ENCODE measurements at places on chromosomes 2 and 18.

GRCh38 chr2:65917986-65918385, 485.6 kb upstream of the SPRED2 start:
- no peak for DNase-seq

GRCh38 chr2:224694502-224694901, 21.7 kb downstream of the CCDC195 start:
- no peak for DNase-seq

GRCh38 chr2:80856227-80856626, 551.7 kb upstream of the LRRTM1 start:
- DNase-seq, result no peak

DNA sequence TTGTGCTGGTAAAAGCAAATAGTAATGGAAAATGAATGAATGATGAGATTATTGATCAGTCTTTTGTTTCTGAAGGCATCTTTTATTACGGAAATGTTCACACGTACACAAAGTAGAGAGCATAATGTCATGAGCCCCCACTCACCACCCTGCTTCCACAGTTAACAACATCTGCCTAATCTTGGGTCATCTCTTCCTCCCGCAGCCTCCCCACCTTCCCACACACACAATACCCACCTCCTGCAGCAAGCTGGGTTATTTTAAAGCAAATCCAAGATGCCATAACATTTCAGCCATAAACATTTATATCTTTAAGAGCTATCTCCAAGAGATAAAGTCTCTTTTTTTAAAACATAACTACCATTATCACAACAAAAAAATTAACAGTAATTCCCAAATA, 36.3 kb downstream of the CYP27C1 start:
- no peak for DNase-seq

DNA sequence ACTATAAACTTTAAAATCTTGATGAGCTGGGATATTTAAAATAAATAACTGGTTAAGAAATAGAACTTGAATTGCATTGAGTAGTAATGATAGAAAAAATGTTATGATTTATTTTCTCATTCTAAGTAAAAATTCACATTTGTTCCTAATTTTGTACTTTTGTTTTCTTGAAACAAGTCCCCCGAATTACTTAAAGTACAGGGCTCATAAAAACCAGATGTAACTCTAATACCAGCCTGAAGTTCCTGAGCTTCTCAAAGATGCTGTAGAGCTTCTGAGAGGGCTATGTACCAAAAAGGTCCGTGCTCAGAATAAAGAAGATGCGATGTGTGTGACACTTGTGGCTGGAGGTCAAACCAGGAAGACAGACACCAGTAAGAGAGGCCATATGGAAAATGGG, 116.1 kb upstream of the TACR1 start:
- no peak for DNase-seq

DNA sequence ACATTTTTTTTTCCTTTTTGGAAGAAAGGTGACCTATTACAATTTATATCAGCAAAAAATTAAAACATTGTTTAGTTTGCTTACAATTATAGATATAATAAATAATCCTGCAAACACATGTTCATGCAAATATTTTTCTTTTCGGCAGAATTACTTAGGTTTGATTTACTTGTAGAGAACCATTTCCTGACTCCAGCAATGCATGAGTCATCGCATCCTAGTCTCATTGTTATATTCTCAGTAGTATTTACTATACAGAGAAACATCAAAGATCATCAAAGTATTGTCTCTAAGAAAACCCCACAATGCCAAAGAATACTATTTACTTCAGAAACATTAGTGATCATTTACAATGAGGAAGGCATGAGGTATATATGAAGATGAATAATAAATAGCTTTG, 40.4 kb upstream of the MTIF2 start:
- DNase-seq, result peak; percentile 21

GRCh38 chr2:19282305-19282704, 76.1 kb downstream of the OSR1 start:
- no peak for DNase-seq

DNA sequence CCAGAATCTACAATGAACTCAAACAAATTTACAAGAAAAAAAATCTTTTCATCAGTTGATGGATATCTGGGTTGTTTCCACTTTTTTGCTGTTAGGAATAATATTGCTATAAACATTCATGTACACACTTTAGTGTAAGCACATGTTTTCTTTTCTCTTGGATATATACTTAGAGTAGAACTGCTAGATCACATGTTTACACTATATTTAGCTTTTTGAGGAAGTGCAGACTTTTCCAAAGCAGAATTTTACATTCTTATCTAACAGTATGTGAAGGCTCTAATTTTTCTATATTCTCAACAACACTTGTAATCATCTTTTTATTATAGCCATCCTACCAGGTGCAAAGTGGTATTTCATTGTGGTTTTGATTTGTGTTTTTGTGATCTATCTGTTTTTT, 103.6 kb upstream of the RMP24 start:
- DNase-seq, result no peak

- DNase-seq, result no peak
Observed at GRCh38 chr2:204003276-204003990, 66.9 kb downstream of the ICOS start.

- no peak for DNase-seq
Observed at GRCh38 chr2:48568547-48568946, 38.6 kb downstream of the STON1 start.

DNA sequence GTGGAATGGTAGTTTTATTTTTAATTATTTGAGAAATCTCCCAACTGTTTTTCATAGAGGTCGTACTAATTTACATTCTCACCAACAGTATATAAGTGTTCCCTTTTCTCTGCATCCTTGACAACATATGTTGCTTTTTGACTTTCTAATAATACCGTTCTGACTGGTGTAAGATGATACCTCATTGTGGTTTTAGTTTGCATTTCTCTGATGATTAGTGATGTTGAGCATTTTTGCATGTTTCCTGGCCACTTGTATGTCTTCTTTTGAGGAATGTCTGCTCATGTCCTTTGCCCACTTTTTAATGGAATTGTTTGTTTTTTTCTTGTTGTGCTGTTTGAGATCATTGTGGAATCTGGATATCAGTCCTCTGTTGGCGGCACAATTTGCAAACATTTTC, 242.5 kb downstream of the ZNF521 start:
- no peak for DNase-seq

DNA sequence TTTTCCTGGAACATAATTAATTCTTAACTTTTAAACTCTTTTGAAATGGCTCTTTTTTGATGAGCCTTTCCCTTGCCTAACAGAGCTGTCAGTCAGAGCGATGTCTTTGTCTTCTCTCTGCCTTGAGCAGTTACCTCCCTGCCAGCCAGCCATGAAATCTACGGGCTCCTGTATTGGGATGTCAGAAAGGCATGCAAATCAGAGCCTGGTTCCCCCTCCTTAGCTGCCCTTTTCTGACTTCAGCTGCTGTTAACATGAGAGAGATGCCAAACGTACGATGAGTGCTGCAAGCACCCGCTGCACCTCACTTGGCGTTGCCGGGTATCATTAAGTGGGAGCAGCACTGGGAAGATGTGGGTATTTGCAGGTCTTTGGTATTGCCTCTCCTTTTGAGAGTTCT, 131.4 kb upstream of the BOD1L2 start:
- DNase-seq, result no peak

GRCh38 chr18:1751249-1751648, 820.1 kb downstream of the METTL4 start:
- DNase-seq, result no peak

DNA sequence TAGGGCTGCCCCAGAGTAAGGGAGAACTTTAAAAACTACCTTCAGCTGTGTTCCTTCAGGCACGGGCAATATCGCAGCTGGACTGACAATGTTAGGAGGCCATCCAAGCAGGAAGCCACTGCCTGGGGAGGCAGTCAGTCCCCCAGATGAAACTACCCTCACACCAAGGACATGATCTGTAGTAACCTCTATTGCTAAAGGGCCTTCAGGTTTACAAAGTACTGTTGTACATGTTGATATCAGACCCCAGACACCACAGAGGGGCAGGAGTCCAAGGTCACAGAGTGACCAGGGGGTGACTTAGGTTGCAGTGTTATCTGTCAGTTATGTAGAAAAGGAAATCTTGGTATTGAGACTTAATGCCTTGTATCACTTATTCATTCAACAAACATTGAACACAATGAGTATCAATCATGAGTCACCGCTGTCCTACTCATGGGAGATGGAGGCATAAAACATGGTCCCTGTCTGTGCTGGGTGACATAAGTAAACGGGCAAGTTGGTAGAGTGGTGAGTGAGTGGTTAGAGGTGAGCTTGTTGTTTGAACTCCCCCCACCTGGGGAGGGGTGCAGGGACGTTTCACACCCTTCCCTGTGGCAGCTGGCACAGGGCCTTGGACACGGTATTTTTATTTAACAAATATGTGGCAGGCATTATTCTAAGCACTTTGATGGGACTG, 7.1 kb downstream of the CABLES1 start:
- DNase-seq, result no peak

DNA sequence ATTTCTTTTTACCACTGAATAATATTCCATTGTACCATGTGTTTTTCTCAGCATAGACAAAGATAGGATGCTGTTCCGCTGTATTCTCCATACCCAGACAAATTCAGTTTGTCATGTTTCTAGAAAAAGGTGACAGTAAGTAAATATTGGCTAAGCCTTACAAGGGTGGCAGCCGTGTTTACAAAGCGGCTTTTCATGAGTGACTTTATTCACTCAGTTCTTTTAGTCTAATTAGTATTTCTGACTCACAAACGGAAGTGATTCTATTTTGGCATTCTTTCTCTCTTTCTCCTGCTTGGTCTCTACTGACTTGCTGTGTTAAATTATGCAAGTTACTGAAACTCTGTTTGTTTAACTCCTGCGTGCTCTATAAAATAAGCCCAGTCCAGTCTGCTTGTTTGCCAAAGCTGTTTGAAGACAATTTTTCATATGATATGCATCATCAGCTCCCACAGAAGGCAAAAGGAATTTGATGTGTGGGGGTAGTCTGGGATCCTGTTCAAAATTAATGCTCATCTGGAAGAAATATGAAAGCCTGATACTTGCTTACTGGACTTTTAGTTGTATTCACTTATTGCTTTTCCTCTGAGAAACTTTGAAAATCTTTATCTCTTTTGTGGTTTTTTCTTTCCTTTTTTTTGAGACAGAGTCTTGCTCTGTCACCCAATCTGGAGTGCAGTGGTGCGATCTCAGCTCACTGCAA, 2.3 kb upstream of the PLEKHH2 start:
- no peak for DNase-seq

GRCh38 chr2:228669690-228670089, 488.2 kb upstream of the SPHKAP start:
- DNase-seq, result no peak

DNA sequence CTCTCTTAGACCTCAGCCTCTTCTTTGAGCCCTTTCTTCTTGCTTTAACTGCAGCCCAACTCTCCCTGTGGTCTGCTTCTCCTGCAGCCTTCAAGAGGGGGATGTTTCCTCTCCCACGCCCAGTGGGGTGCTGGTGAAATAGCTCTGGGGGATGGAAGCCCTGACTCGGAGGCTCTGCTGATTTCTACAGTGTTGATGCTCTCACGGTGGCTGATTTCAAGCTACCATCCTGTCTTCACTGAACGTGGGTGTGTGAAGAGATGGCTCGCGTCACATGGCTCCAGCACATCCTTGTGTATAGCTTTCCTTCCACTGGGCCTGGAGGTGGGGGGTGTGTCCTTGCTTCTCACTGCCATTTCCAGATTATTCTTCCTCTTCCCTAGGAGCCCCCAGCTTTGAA, 20.0 kb downstream of the MPP4 start:
- DNase-seq, result no peak
